ENCODE measurements at places on chromosomes 16 and 17.

DNA sequence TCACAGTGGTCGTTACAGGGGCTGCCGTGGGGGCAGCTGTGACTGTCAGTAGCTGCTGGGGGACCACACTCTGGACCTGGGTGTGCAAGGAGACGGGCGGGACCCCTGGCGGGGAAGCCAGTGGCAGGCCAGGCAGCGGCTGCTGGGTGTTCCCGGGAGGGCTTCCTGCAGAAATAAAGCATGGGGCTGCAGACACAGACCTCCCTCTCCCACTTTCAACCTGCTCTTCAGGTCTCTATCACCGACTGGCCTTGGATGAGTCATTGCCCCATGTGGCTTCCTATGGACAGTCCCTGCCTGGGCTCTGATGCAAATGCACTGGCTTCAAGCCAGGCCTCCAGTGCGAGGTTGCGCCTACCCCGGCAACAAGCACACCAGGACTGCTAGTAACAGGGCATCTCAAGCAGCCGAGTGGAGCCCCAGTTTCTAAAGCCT, 17.2 kb downstream of the SREBF1 start:
- peak; percentile 75 for DNase-seq

DNA sequence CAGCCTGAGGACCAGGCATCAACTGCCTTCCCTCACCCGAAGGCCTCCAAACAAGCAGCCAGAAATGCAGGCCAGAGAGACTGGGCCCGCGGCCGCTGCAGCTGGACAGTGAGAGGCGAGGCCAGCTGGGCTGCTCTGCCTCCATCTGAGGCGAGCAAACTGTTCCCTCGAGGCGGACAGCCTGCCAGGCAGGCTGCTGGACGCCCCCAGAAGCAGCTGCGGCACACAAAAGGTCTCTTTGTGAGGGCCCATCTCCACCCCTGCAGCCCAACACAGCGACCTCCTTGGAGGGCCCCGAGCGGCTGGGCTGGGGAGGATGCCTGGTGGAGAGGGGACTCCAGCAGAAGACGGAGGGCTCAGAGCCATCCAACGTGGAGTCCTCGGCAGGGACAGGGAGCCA, 4.7 kb downstream of the CORO7 start:
- DNase-seq: no peak

DNA sequence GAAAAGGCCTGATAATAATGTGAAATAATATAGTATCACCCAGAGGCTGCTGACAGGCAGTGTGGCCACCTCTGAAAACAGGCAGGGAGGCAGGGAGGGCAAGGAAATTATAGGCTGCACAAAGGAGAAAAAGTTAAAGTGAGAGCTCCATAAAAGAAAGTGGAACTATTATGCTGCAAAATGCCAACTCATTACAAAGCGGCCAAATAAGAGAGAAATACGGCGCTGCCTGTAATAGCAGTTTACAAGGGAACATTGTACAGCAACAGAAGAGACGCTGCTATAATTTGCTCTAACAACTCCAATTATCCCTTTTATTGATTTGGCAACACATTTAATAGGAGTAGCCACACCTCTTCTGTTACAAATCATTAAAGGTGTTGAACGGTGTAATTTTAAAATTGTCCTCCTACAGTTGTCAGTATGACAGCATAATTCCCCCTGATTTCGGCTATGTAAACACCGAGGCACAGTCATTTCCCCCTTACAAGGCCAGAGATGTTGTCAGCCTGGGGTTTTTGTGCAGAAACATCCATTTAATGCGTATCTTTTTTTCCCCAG, 120.3 kb downstream of the MRM1 start:
- no peak for DNase-seq

DNA sequence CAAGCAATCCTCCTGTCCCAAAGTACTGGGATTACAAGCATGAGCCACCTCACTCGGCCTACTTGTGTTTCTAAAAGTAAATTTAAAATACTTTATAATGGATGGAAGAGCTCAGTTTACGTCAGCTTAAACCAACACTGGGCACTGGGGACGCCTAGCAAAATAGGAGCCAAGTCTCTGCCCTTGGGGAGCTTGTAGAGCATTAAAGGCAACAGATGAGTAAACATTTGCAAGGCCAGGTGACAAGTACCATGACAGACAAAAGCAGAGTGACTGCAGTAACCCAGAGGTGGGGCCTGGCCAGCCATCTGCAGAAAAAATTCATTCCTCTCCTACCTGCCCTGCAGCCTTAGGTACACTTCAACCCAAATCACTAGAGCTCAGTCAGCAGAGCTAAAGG, 12.1 kb upstream of the NLK start:
- no peak for DNase-seq

GRCh38 chr17:47686664-47687327, 7.2 kb upstream of the TBKBP1 start:
- DNase-seq: no peak

GRCh38 chr16:78175287-78175686, 75.8 kb downstream of the WWOX start:
- DNase-seq: no peak

DNA sequence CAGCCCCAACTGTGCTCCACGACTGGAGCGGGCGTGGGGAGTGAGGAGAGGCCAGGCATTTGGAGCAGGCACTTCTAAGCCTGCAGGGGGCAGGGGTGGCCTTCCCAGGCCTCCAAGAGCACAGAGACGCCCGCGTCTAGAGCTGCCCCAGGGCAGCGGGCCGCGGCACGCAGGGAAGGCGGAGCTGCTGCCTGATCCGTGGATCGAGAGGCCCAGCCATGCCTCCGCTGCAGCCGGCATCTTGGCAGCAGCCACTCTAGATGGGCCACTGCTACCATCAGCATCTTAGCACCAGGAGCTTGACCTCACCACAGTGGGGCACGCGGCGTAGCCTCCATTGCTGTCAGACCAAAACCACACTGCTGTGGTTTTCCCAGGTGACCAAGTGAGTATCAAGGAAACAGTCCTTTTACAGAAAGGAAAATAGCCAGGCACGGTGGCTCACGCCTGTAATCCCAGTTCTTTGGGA, 20.4 kb upstream of the WDR45B start:
- DNase-seq: peak; percentile 53
